ENCODE measurements at places on chromosomes 7 and 10.

- no peak for DNase-seq
Observed at GRCh38 chr7:55032069-55032699, 13.4 kb downstream of the EGFR start.

- DNase-seq: no peak
Observed at GRCh38 chr7:151813997-151814396, 62.9 kb downstream of the PRKAG2 start.

GRCh38 chr10:114412907-114413797, 8.8 kb upstream of the AFAP1L2 start:
- no peak for DNase-seq

DNA sequence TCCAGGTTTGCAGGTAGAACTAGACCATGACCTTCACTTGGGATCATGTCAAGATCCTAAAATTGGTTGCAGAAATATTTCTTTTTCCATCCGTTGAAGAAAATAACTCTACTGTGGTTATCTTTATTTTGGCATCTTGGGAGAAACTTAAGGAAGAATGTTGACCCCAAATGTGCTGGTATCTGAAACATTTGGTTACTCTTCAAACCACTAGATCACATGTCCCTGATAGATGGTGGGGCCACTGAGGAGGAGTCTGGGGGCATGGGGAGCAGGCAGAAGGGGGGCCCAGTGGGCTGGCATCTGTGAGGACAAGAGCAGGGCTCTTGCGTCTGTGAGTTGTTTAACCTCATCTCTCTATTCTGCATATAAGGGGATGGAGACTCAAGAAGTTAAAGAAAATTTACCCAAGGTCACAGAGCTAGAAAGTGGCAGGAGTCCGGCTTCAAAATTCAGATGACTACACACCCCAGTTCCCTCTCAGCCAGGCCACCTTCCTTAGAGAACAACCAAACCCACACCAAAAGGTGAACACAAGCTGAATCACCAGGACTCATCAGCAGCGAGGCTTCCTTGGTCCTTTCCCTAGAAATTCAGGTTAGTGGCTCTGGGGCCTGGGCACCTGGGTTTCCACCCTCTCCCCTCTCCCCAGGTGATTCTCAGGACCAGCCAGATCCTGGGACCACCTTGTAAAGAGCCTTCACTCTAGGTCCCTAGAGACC, 40.6 kb upstream of the SRGN start:
- DNase-seq: no peak

DNA sequence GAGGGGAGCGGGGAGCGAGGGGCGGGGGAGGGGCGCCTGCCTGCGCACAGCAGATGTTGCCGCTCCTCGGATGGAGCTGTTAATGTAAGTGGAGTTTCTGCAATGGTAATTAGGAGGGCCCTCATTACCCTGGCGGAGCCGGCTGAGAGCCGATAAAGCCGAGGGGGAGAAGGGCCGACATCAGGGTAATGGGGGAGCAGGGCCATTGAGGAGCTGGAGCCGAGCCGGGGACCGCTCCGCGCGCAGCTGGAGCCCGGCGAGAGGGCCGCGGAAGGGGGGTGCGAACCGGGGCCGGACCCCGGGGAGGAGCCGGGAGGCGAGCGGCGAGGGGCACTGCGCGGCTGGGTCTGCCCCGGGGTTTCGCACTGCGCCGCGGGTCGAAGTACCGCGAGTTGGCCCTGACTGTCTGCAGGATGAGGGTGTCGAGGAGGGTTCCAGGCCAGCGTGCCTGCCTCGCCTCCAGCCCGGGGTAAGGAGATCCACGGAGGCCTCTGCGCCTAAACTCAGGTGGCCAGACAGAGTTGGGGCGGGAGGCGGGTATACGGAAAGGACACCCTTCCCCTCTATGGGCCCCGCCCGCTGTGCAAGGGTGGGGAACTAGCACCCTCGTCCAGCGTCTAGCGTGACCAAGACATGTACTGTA, 55.0 kb upstream of the LBX1 start:
- no peak for DNase-seq

DNA sequence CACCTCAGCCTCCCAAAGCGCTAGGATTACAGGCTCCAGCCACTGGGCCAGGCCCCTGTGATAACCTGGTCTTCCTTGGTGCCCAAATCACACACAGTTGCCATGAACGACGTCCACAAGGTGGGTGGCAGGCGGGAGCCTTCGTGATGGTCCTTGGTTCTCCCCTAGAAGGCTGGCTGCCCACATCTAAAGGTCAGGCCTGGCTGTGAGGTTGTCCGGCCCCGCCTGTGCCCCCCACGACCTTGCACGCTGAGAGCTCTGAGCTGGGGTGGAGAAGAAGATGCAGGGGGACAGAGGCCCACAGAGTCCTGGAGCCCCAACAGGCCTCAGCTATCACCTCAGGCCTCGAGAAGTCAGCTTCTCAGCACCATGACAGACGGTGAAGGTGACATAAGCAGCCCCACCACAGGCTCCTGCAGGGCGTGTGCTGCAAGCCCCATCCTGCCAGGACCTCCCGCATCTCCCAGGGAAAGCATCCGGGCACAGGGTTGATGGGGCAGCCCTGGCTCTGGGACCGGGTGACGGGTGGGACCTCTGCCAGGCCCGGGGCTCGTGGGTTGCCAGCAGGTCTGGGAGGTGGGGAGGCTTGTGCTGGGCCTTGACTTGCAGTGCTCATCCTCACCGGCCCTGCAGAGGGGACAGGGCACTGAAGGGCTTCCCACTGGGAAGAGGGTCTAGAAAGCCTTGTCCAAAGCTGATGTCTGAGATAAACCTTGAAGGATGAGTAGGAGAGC, 217.4 kb downstream of the WDR37 start:
- no peak for DNase-seq

GRCh38 chr7:353746-354325, 63.9 kb downstream of the FOXL3 start:
- DNase-seq: no peak

DNA sequence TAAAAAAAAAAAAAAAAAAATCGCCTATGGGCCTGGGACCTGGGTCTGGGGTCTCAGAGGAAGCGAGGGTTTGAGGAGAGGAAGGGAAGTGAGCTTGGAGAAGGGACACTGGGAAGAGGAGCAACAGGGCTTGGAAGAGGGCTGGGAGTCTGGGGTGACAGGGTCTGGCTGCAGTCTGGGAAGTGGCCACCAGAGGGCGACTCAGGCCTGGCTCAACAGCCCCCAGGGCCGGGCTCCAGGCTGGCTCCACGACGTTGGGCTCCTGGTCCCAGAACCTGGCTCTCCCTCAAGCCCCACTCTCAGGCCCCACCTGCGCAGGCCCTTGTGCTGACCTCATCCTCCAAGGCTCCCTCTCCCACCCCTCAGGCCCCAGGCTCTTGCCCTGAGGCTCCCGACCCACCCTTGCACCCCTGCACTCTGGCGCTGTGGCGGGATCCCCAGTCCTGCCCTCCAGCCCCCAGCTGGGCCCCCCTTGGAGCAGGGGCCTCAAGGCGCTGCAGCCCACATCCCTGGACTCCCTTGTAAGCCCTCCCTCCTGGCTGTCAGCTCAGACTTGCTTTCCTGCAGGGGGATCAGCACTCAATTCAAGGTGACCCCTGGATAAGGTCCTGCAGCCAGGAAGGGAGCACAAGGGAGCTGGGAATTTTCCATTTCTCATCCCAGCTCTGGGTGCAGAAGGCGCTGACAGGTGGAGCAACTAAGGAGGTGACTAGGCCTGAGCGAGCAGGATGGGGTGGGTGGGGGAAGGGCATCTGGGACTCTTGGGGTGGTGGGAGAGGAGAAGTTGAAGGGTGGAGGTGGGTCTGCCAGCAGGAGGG, 5.4 kb upstream of the SPACDR start:
- peak; percentile 77 for DNase-seq

DNA sequence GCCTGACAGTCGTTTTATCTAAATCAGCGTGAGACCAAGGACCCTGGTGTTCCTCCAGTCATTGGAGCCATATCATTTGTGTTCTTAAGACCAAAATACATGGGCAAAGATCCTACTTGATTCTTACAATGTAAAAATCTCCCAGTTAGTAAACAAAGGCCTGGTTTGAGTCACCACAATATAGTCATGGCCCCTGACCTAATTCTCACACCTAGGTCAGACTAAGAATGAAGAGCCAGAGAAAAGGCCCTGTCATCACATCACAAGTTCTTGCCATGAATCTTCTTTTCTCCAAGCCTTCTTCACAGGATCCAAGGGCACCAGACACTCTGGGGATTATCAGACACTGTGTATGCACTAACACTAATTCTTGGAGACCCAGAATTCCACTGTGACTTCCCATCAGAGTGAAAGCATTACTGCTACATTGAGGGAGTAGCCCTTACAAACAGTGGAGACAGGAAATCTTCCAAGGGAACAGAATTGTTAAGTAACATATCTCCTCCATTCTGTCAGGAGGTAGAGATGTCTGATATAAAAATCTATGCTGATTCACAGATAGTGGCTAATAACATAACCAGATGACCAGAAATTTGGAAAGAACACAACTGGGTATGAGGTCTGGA, 7.6 kb upstream of the ERVW-1 start:
- no peak for DNase-seq

DNA sequence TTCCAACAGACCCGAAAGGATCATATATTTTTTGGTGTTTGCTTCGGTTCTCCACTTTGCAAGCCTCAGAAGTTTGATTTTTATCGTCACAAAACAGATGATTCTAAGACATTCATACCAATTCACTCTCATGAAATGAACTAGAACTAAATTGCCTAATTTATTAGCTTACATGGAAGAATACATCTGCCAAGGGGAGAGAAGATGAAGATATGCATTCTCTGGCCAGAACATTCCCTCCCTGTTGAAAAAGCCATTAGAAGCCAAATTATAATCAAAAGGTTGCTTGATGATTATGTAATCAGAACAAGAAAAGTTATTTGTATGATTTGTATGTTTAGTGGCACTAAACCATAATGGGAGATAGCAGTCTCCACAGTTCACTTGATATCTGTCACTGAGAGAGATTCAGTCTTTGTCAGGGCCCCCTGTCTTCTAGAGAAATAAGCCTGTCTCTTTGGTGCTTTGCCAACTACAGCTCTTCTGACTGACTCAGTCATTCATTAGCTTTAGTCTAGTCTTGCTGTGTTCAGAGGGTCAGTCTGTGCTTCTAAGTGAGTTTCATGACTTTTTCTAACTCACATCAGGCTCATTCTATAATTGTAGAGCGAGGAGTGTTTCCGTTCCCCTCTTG, 95.3 kb upstream of the GNAI1 start:
- no peak for DNase-seq

DNA sequence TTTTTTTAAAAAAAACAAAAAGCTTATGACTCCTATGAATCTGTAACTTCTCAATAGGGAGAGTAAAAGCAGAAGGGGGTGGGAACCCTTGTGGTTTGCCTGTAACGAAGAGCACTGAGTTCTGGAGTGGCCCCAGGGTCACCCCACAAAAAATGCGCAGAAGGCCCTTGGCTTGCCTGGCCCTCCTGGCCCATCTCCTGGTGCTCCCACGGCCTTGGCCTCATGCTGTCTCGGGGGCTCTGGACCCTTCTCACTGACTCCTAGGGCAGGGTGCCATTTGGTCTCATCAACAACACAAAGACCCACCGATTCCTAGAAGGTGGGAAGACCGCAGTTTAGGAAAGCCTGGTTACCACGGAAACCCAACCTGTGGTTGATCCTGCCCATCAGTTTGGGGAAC, 40.8 kb downstream of the ZNF467 start:
- DNase-seq: no peak

GRCh38 chr7:120070201-120070600, 202.8 kb upstream of the KCND2 start:
- no peak for DNase-seq

DNA sequence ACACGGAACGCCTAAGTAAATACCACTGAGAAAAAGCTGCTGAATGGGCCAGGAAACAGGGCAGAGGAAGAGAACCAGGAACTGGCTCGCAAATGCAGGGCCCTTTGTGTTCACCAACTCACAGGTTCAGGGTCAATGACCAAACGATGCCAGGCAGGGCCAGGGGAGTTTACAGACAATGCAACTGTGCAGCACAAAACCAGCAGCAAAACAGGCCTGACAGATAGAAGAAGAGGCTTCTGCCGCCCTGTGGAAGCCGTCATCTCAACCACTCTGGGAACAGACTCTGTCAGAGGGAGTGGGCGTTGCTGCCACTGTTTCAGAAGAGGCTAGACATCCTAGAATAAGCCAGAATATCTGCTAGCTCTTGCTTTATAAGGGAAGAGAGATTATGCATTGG, 117.9 kb downstream of the KMT2E start:
- DNase-seq: no peak

DNA sequence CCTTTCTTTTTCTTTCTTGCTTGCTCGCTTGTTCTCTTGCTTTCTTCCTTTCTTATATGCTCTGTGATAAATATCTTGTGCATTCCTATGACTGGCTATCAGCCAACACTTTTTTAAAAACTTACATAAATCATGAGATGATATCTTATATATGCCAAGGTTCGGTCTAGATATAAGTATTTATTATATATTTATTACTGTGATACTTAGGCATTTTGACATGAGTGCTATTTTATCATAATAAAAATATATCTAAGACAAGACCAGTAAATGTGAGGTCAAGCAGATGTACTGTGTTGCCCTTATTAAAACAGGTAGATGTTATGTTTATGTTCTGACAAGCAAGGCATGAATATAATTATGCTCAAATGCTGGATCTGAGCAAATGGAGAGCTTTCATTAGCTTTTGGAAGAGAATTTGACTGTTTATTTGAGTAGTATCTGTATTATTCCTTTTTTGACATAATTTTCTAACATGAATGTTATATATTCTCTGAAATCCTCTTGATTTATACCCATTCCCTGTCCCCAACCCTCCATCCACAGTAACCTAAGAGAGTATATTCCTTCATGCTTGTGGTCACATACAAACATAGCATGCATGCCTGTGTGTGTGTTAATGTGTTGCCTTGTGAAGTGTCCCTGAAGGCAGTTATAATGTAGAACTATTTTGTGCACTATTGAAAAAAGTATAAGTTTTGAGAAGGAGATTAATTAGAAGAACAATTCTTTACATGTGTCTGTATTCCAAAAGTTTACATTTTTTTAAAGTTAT, 158.0 kb downstream of the HDAC9 start:
- DNase-seq: no peak

DNA sequence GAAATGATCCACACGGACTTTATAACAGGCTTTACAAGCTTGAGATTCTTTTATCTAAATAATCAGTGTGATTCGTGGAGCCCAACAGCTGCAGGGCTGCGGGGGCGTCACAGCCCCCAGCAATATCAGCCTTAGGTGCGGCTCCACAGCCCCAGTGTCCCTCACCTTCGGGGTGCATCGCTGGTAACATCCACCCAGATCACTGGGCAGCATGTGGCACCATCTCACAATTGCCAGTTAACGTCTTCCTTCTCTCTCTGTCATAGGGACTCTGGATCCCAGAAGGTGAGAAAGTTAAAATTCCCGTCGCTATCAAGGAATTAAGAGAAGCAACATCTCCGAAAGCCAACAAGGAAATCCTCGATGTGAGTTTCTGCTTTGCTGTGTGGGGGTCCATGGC, 155.6 kb downstream of the EGFR start:
- no peak for DNase-seq

- DNase-seq: no peak
Observed at GRCh38 chr10:5942474-5942873, 34.9 kb downstream of the IL15RA start.

- no peak for DNase-seq
Observed at GRCh38 chr7:158469396-158470051, 118.1 kb downstream of the PTPRN2 start.
